Activated T-cell treated with anti-CD3 and anti-CD28 coated beads, Interleukin-2, amount 50 U/mL, for 72 hours (primary cell): ENCODE measurements at places on chromosomes 5 and 9. TPM values are rescaled to one million over a fixed set of nuclear protein-coding genes. Genes with fewer than 3 reads are reported as not detected.
A peak's percentile ranks its signal among the peaks of the same experiment; 100 is the strongest.

DNA sequence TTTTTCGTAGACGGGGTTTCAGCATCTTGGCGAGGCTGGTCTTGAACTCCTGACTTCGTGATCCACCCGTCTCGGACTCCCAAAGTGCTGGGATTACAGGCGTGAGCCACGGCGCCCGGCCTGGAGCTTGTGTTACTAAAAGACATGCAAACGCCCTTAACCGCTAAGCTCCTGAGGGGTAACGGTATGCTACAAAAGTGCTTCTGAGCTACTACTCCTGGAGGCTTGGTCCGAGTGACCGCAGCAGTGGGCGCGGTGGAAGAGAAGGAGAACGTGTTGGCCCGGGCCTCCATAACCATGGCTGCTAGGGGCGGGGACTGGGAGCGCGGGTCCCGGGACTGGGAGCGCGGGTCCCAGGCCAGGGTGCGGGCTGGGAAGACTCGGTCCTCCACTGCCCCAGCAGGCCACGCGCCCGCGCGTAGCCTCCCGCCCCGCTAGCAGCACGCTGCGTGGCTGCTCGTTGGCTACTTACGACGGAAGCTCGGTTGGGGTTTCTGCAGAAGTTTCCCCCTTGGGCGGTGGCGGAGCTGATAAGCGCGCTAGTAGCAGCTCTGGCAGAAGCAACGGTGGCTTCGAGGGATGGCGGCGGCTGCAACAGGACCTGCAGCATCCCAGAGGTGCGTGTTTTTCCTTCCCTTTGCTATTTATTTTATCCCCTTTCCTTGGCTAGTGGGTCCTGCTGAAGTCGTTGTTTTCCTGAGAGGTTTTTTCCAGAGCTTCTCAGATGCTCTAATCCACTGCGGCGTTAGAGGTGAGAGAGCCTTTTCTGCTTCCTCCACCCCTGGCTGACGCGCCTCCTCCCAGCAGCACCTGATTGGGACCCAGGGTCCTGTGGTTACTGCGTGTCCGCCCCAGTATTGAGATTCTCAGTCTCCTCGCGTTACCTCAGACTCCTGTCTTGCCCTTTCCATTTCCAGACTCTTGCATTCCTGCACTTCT, 69.2 kb upstream of the CCDC180 start:
- H3K4me1 ChIP-seq: peaks cover 25% of the 10 kb centered on the region
- H3K4me3 ChIP-seq: peak overlapping the region; percentile 87
- H3K27me3 ChIP-seq: no peaks in the 10 kb centered on the region
- peak overlapping the region; percentile 94 for H3K27ac ChIP-seq
- peak; percentile 86 for DNase-seq

GRCh38 chr9:111691672-111692329, 30.4 kb downstream of the GNG10 start:
- no peak overlapping the region for H3K4me3 ChIP-seq
- H3K36me3 ChIP-seq: no peaks in the 10 kb centered on the region
- H3K27ac ChIP-seq: peak overlapping the region; percentile 28
- no peaks in the 10 kb centered on the region for H3K4me1 ChIP-seq
- H3K27me3 ChIP-seq: no peaks in the 10 kb centered on the region
- no peak for DNase-seq

IL13 gene
- total RNA-seq: 8.0 TPM

SURF1 gene
- total RNA-seq: 32.7 TPM

DNA sequence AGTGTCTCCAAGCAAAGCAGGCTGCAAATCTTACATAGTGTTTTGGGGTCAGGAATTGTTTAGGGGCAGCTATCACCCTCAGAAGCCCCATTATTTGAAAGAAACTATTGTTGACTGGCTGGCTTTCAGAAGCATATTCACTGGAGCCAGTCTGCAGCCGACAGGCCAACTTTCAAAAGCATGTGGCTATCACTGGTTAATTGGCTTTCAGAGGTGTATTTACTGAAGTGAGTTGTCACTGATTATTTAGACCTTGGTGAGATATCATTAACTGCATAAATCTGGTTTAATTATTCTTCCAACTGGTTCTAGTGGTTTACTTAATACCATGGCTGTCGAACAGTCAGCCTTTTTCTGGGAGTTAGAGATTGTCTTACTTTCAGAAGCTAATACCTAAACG, 247.0 kb downstream of the CWC27 start:
- no peaks in the 10 kb centered on the region for H3K36me3 ChIP-seq
- no peaks in the 10 kb centered on the region for H3K27me3 ChIP-seq

GRCh38 chr9:131296460-131296859, 6.9 kb downstream of the PLPP7 start:
- H3K4me3 ChIP-seq: no peak overlapping the region
- H3K27me3 ChIP-seq: no peaks in the 10 kb centered on the region
- no peaks in the 10 kb centered on the region for H3K4me1 ChIP-seq

PRRT1B gene
- not detected for total RNA-seq

DNA sequence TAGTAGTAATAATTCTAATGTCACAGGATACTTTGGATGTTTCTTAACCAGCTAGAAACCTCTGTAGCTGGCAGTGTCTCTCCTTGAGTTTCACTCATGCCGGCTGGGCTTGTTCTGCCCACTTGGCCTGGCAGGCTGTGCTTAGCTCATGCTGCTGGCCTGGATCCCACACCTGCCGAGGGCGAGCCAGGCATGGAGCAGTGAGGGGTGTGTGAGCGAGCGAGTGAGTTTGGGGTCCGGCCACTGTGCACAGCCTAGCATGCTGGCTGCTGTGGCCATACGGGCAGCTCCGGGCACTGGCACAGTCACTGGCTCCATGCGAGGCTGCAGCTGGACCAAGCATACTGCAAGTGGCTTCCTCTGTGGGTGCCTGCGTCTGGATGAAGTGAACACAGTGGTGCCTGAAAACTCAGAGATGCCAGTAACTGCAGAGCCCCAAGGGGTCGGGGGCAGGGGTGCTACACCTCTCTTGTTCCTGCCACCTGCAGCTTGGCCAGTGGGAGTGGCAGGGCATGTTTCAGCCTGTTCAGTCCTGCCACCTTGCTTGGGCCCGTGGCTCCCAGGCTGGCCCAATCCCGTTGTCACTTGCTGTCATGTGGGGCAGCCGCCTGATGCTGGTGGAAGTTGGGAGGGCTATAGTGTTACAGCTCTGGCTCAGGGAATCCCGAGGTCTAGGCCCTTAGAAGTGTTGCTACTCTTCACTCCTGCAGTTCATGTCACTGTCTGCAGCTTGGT, 9.9 kb downstream of the FSD1L start:
- no peak overlapping the region for H3K27ac ChIP-seq
- H3K27me3 ChIP-seq: no peaks in the 10 kb centered on the region
- H3K36me3 ChIP-seq: peaks cover 5% of the 10 kb centered on the region
- H3K4me3 ChIP-seq: no peak overlapping the region

SMIM32 gene
- not detected for total RNA-seq

HEMGN gene
- 1.1 TPM for total RNA-seq

GRCh38 chr5:106801554-106801953, 869.2 kb downstream of the EFNA5 start:
- H3K4me1 ChIP-seq: no peaks in the 10 kb centered on the region
- no peak overlapping the region for H3K4me3 ChIP-seq
- DNase-seq: no peak
- H3K36me3 ChIP-seq: no peaks in the 10 kb centered on the region

- DNase-seq: no peak
- no peak overlapping the region for H3K27ac ChIP-seq
- H3K36me3 ChIP-seq: peaks cover 15% of the 10 kb centered on the region
- H3K27me3 ChIP-seq: no peaks in the 10 kb centered on the region
- peaks cover 5% of the 10 kb centered on the region for H3K4me1 ChIP-seq
- no peak overlapping the region for H3K4me3 ChIP-seq
These were observed 108.0 kb downstream of the STARD4 start for GRCh38 chr5:111404270-111404769.

- no peak for DNase-seq
- H3K4me1 ChIP-seq: peaks cover 6% of the 10 kb centered on the region
- no peaks in the 10 kb centered on the region for H3K27me3 ChIP-seq
- no peak overlapping the region for H3K4me3 ChIP-seq
- H3K27ac ChIP-seq: peak overlapping the region; percentile 26
- H3K36me3 ChIP-seq: peaks cover 6% of the 10 kb centered on the region
These were observed 168.6 kb downstream of the INSYN2B start for GRCh38 chr5:169811680-169812079.

DNA sequence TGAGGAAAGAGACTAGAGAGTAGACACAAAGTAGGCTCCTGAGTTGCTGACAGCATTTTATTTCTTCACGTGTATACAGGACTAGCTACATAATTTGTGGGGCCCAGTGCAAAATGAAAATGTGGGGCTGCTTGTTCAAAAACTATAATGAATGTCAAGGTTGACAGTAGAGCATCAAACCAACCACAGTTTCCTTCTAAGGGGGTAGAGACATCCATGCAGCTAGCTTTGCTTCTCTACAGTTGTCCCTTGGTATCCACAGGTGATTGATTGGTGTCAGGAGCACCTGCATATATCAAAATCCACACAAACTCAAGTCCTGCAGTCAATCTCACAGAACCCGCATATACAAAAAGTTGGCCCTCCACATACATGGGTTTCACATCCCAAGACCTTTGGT, 129.6 kb downstream of the SAXO1 start:
- DNase-seq: no peak
- peaks cover 3% of the 10 kb centered on the region for H3K36me3 ChIP-seq
- no peak overlapping the region for H3K27ac ChIP-seq
- H3K27me3 ChIP-seq: peaks cover 2% of the 10 kb centered on the region

DNA sequence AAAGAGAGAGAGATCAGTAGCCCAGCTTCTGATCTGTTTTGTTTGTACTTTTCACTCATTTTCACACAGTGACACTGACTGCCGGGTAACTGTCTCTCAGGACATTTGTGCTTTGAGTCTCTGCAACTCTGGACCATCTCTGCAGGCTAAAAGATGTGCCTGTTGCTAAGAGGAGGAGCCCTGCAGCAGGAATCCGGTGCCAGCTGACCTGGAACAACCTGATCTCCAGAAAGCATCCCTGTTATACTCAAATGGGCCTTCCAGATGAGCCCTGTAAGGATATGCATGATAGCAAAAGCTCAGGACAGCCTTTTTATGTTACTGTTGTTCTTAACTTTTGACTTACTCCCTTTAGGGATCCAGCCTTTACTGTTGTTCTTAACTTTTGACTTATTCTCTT, 170.7 kb upstream of the RASEF start:
- DNase-seq: no peak
- H3K27me3 ChIP-seq: peaks cover 8% of the 10 kb centered on the region
- no peaks in the 10 kb centered on the region for H3K4me1 ChIP-seq
- H3K4me3 ChIP-seq: no peak overlapping the region
- no peaks in the 10 kb centered on the region for H3K36me3 ChIP-seq

IQGAP2 gene
- total RNA-seq: 108 TPM

GRCh38 chr5:160011471-160011870, 2.5 kb downstream of the TTC1 start:
- no peak overlapping the region for H3K27ac ChIP-seq
- DNase-seq: no peak
- peaks cover 4% of the 10 kb centered on the region for H3K36me3 ChIP-seq
- peak overlapping the region; percentile 71 for H3K4me3 ChIP-seq
- no peaks in the 10 kb centered on the region for H3K27me3 ChIP-seq

GRCh38 chr5:93583768-93584595, 960 bp downstream of the NR2F1 start:
- H3K27ac ChIP-seq: peak overlapping the region; percentile 79
- peaks cover 33% of the 10 kb centered on the region for H3K4me1 ChIP-seq

GRCh38 chr9:132986114-132986513, 7.6 kb downstream of the GFI1B start:
- no peak for DNase-seq
- H3K27ac ChIP-seq: no peak overlapping the region
- no peaks in the 10 kb centered on the region for H3K36me3 ChIP-seq
- H3K4me1 ChIP-seq: no peaks in the 10 kb centered on the region
- peaks cover 31% of the 10 kb centered on the region for H3K27me3 ChIP-seq

DNA sequence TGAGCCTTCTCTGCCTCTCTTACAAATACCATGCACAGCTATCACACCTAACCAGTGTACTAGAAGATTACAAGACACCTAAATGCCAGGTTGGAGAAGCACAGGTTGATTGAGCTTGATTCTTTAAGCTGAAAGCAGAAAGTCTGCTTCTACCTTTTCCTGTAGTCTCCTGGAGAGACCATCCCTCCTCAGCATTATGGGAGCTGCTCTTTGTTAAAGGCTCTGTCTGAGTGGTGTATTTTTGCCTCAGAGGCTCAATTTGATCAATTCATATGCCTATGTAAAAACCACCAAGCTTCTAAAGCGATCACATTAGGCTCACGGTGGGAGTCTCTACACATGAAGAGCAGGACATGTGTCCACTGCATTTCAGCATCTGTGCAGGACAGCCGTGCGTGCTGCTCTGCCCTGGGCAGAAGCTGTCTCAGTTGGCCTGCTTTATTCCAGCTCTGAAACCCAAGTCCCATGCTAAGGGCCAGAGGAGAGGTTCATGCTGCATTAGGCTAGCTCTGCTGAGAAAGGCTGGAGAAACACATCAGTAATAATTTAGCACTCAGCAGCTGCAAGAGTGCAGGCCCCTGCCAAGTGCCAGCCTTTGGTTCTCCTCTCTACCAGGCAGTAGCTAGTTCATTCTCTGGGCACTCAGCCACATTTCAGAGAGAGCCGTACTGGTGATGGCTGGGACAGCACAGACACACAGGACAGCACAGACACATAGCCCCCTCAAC, 41.7 kb downstream of the TMEM167A start:
- peaks cover 5% of the 10 kb centered on the region for H3K4me1 ChIP-seq
- no peaks in the 10 kb centered on the region for H3K36me3 ChIP-seq
- no peak overlapping the region for H3K27ac ChIP-seq
- no peak overlapping the region for H3K4me3 ChIP-seq
- H3K27me3 ChIP-seq: no peaks in the 10 kb centered on the region
- DNase-seq: no peak

AJM1 gene
- 5.7 TPM for total RNA-seq

GRCh38 chr5:143575286-143575685, 171.8 kb upstream of the NR3C1 start:
- H3K4me3 ChIP-seq: no peak overlapping the region
- H3K36me3 ChIP-seq: peaks cover 2% of the 10 kb centered on the region
- H3K27ac ChIP-seq: no peak overlapping the region

- no peak overlapping the region for H3K4me3 ChIP-seq
- DNase-seq: no peak
- peaks cover 80% of the 10 kb centered on the region for H3K27me3 ChIP-seq
- peaks cover 1% of the 10 kb centered on the region for H3K36me3 ChIP-seq
- no peaks in the 10 kb centered on the region for H3K4me1 ChIP-seq
These were observed 59.7 kb upstream of the TMED7 start for GRCh38 chr5:115685490-115685889.

LCN2 gene
- not detected for total RNA-seq

LHX3 gene
- total RNA-seq: not detected
